ENCODE measurements at places on chromosomes 7 and 10.

DNA sequence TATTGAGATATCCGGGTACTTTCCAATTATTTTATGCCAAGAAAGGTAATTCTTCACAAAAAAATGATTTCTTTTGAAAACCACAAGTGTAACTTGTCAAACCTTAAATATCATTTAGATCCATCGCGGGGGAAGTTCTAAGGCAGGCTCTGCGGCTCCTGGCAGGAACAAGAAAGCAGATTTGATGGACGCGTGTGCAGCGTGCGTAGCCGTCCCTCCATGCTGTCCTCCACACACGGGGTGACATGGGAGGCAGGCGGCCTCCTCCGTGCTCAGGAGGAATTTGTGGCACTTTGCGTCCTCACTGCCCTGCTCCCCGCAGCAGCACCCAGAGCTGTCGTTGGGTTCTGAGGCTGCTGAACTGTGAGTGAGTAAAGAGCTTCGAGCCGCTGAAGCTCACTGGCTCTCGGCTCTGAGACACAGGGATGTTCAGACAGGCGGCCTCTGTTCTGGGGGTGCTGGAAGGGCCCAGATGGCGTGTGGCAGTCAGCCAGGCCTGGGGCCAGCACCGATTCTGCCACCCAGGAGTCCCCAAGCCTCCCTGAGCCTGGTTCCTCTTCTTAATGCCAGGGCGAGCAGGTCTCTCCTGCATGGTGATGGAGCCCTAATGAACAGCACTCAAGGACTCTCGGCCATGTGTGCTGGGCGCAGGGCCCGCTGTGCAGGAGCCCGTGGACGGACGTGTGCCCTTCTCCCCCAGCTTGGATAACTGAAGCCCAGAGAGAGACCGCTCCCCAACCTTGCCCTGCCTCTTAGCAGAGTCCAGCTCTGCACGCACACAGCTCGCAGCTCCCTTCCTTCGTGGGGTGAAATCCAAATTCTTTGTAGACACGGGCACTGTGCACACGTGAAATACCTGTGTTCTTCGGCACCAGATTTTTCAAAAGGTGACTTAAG lies 185.4 kb upstream of the SHH start:
- DNase-seq, result no peak

DNA sequence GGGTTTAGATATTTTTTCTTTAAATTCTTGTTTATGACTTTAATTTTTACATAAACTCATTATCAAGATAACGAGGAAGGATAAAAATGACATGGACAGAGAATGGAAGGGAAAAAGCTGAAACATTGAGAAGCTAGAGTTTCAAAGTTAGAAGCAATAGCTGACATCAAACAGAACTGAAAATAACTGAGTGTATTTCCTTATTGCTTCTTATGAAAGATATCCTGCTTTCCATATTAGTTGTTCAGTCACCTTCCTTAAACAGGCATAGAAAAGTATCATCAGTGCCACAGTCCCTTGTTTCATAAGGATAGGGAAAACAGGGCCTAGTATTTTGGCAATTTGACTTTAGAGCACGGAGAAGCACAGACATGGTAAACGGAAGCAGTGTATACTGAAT lies 460.5 kb upstream of the GHITM start:
- DNase-seq, result no peak

- DNase-seq, result no peak
Measured at GRCh38 chr10:113158183-113158582, 208.1 kb downstream of the TCF7L2 start.

- no peak for DNase-seq
Measured at GRCh38 chr7:116985575-116985974, 32.3 kb downstream of the ST7 start.

- no peak for DNase-seq
Measured at GRCh38 chr7:44767912-44768627, 19.4 kb downstream of the ZMIZ2 start.

DNA sequence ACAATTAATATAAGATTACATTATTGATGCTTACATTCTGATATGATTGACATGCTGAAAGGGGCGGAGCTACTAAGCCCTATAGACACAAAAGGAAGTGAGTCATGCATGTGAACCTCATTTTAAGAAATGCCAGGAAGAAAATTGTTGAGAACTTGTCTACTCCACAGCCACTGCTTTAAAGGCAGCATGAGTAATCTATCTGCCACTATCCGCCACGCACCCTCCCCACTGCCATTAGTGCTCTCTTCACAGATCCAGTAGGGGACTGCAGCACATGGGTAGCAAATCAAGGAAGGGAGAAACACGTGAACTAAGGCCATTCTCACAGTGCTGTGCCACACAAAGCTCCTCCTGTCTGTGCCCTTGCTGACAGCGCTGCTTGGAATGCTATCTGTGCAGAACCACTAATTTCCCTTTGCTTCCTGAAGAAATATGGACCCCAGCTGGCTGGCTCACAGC lies 524.8 kb downstream of the GRM8 start:
- no peak for DNase-seq

DNA sequence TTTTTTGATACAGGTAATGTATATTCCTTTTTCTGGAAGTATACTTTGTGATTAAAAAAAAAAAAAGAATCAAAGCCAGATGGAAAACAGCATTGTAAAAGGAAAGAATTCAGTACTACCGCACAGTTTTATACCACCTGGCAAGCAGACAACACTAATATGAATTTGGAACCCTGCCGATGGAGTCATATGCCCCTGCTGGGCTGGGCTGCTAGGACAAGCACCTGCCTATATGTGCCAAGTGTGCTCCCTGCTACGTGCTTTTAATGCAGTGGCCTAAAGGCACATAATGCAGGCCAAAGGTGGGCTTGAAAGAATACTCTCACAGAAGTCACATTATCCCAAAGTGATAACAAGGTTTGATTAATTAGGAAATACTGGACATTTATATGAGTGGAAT lies 29.8 kb upstream of the WAC start:
- DNase-seq, result peak; percentile 40

GRCh38 chr10:69527961-69528360 lies 45.3 kb downstream of the NEUROG3 start:
- no peak for DNase-seq

DNA sequence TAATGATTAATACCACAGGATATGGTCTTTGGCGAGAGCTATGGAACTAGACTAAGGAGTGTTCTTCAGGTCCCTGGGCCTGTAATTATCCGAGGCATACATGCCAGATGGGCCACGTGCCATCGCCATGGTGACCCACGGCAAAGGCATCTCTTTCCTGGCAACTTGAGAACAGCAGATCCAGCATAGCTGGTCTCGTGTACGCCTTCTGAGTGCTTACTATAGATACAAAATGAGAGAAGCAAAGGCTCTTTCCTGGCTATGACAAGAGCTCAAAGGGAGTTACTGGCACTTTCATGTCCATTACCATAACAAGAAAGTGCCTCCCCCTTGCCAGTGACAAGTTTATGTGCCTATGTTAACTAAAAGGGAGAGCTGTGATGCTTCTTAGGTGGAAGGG lies 26.0 kb upstream of the GLI3 start:
- DNase-seq, result no peak

GRCh38 chr7:55142919-55143600 lies 124.2 kb downstream of the EGFR start:
- DNase-seq, result no peak

DNA sequence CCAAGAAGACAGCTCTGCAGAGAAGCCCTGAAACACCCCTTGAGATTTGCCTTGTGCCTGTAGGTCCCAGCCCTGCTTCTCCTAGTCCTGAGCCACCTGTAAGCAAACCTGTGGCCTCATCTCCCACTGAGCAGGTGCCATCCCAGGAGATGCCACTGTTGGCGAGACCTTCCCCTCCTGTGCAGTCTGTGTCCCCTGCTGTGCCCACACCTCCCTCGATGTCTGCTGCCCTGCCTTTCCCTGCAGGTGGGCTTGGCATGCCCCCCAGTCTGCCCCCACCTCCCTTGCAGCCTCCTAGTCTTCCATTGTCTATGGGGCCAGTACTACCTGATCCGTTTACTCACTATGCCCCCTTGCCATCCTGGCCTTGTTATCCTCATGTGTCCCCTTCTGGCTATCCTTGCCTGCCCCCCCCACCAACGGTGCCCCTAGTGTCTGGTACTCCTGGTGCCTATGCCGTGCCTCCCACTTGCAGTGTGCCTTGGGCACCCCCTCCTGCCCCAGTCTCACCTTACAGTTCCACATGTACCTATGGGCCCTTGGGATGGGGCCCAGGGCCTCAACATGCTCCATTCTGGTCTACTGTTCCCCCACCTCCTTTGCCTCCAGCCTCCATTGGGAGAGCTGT lies 8.2 kb downstream of the PPRC1 start:
- no peak for DNase-seq

- DNase-seq, result no peak
Measured at GRCh38 chr7:81206667-81207360, 288.0 kb upstream of the SEMA3C start.

GRCh38 chr10:132916421-132916841 lies 25.9 kb downstream of the CFAP46 start:
- no peak for DNase-seq
